ENCODE measurements at places on chromosomes 5 and 9.

GRCh38 chr9:136361047-136361753, 2.3 kb downstream of the DNLZ start:
- DNase-seq: no peak

DNA sequence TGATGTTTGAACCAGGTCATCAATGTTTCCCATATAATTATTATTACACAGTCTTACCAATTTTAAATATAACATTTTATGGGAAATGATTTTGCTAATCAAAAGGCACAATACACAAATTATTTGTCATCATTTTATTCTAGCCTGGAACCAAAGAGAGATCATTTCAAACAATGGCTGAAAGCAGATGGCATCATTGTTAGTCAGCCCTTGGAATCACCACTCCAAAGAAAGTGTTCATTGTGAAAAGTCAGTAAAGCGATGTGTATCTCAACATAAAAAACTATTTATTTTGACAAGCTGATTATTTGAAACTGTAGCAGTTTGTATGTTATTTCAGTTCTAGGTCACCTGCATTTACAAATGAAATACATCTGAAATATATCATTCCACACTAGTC, 1068.7 kb downstream of the CDH12 start:
- no peak for DNase-seq

DNA sequence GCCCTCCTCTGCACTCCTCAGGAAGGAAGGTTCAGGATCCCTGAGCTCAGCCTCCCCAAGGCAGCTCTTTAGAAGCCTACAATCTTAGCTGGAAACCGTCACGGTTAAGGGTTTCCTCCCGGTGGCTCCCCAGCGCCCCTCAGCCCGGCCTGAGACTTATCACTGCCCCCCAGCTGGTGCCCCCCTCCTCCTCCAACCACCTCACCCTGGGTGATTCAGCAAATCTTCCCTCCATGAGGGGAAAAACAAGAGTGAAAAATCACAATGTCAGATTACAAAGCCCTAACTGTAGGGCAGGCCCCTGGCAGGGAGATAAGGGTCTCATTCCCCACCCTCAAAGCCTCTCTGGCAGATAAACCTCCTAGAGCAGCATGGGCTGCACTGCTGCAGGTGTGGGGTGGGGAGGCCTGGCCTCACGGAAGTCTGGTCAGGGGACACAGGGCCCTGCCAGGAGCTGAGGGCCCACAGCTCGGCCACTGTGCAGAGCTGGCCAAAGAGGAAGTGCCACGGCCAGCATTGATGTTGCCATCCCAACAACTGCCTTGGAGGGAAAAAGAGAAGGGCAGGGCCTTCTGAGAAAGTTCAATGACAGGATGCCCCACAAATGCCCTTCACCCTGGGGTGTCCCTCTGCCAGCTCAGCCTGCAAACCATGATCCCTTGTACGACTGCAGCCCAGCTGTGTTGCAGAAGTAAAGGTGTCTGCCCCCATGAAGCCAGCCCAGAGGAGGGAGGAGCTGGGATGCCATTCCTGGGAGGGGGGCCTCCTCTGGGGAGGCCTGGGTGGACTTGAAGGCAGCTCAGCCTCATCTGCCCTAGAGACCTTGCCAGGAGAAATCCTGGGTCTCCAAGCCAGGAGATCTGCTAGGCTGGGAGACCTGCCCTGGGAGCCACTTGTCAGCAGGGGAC, 25.9 kb downstream of the GFI1B start:
- no peak for DNase-seq

DNA sequence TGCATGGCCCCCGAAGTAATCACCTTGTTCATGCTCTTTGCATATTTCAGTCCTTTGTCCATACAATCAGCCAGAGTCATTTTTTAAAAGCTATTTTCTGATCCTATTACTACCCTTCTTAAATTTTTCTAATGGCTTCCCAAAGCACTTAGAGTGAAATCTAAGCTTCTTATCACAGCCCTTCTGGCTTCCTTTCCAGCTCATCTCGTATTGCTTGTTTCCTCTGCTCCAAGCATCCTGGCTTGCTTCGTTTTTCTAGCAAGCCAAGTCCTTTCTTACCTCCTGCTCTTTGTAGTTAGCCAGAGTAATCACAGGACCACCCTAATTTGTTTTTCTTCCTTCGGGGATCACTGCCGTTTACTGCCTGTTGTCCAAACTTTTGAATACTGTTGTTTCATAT, 453.3 kb downstream of the KIF4B start:
- no peak for DNase-seq

GRCh38 chr5:150035139-150035895, 34.8 kb downstream of the HMGXB3 start:
- no peak for DNase-seq

DNA sequence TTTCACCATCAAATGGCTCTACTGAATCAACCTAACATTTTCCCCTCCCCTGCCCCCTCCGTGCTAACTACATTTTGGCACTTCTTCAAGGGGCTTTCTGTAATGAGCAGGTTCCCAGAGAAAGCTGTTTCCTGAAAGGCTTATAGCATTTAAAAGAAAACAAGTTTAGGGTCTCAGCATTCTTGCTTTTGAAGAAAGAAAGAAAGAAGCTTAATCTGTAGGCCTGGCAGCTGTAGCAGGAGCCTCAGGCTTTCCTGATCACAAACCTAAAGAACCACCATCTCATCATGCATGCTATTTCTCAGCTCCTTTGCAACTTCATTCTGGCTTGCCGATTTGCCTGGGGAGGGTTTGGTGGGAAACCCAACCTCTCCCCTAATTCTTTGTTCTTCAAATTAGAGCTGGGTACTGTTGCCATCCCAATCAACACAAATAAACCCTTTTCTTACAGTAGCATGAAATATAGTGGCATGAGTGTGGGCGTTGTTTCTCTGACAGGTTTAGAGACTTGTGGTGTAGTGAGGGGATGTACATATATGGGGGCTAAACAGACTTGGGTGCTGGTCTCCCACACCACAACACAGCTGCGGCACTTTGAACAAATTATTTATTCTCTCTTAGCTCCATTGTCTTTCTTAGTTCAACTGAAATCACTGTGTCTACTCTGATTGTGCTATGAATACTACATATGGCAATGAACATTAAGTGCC, 160.5 kb upstream of the TNC start:
- no peak for DNase-seq

GRCh38 chr5:171736976-171737891, 48.4 kb upstream of the SMIM23 start:
- DNase-seq: no peak
